ENCODE measurements at places on chromosomes 16 and 17.
A peak's percentile ranks its signal among the peaks of the same experiment; 100 is the strongest.

DNA sequence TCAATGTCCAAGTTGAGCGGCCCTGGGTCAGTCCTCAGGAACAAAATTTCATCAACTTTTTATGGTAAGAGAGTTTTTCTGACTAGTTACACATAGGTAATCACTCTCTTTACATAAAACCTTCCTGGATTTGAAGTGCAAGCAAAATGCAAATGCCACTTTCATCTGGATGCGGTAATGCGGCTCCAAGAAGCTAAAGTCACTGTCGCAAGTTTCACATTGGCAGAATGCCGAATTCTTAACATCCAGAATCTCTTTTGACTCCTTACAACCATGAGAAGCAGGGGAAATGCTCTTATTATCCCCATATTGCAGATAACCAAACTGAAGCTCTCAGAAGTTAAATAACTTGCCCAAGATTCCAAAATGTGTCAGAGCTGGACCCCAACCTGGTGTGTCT, 30.0 kb downstream of the MRPS23 start:
- DNase-seq, result no peak

GRCh38 chr17:339193-340061, 13.2 kb downstream of the RPH3AL start:
- DNase-seq, result no peak

DNA sequence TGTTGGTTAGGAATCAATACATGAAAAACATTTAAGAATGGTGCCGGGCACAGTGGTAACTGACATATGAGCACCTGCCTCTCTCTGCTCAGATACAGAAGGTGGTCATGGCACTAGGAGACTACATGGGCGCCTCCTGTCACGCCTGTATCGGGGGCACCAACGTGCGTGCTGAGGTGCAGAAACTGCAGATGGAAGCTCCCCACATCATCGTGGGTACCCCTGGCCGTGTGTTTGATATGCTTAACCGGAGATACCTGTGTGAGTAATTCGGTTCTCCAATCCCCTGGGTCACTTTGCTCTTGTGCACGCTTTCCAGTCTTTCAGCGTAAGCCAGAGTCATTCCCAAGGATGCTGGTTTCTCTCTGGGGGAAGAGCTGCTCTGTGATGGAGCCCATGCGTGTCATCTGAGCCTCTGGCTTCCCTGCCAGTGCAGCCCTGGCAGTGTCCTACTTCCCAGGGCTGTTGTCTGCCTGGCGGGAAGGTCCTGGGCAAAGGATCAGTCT, 3.0 kb upstream of the CD68 start:
- no peak for DNase-seq

DNA sequence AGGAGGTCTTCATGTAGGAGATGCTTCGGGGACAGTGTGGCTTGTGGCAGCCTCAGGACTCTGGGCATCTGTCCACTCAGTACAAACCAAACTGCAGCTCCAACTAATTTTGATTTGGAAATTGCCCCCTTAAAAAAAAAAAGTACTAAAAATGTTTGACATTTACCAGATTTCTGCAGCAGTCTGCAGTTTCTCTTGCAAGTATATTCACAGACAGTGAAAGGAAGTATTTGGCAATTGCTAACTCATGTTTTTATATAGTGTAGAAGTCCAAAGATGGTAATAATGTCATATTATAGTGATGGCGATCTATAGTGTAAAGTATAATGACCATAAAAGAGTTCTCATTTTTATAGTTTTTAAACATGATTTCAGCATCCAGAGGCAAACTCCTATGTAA, 218.6 kb downstream of the PRKCA start:
- DNase-seq, result no peak

GRCh38 chr17:62899361-62899760, 66.7 kb upstream of the TANC2 start:
- no peak for DNase-seq

- no peak for DNase-seq
Measured at GRCh38 chr17:37493249-37494027, 3.7 kb downstream of the DUSP14 start.

DNA sequence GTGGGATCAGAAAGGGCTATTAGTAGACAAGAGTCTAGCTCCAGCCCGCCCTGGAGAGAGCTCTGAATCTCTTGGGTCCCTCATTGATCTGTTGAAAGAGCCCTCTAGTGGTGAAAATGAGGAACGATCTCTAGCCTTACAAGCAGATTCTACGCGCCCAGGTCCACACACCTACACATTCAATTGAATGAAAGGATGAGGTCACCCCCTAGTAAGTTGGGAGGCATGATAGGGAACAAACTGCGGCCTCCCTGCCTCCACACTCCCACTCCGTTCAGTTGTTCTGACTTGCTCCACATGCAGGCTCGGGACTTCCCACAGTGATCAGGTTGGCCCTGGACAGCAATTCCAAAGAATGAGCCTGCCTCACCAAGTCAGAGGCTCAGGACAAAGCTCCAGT, 2.9 kb upstream of the CACNG3 start:
- DNase-seq, result peak; percentile 49

- DNase-seq, result no peak
Measured at GRCh38 chr17:76085731-76086366, 6.9 kb downstream of the ZACN start.

GRCh38 chr16:71914802-71915201, 19.5 kb downstream of the IST1 start:
- DNase-seq, result no peak

- DNase-seq, result no peak
Measured at GRCh38 chr17:49959183-49959935, 9.6 kb upstream of the DLX4 start.

DNA sequence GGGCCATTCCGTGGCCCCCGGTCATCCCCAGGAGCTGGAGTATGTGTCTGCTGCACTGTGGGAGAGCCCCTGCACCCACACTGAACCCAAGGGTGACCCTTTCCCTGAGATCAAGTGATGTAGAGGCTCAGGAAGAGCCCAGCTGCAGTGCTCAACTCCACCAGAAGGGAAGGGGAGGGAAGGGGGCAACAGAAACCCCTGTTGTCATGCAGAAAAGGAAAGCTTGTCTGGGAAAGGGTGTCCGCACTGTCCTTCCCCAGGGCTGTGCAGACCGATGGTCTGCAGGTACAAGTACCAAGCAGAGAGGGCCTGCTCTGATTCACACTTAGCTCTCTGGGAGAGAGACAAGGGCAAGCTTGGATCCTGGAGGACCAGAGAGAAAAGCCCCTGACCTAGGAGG, 45.7 kb upstream of the TOB1 start:
- no peak for DNase-seq

DNA sequence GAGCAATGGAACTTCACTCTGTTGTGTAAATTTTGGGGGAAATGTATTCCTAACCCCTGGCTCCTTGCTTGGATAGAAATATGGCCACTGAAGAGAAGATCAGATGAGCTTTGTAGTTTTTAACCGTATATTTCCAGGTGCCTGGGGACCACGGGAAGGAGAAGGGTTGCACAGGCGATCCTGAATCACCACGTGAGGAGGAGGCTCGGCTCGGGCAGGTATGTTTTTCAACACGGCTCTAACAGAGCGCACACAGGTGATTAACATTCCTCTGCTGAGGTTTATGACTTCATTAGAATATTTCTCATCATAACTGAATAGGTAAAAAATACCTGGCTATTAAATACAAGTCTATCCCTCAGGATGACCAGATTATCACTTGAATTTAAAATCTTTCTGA, 495.0 kb upstream of the ZFHX3 start:
- no peak for DNase-seq

DNA sequence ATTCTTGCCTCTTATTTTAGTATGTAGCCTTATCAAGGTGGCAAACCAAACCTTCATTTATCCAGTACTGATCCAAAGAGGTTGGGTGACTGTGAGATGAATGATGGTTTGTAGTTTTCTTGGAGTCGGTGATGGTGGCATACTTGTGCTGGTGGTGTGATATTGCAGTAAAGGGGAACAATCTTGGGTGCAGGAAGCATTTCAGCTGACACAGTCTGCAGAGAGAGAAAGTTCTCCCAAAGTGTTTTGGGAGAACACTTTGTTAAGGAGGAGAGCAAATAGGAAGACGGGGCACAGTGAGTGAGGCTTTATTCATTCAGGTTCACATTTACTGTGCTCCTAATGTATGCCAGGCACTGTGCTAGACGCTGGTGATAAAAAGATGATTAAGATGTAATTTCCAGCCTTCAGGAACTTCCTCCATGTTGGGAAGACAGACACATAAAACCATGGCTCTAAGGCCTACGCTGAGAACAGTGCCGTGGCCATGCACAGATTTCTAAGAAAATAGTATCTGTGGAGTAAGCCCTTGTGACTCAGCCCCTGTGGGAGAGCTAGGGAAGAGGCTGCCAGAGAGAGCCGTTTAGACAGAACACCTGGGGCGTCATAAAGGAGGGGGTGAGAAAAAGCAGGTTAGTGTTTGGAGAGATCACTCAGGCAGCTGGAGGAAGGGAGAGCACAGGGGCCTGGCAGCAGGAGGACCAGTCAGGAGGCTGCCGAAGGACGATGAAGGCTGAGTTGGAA, 13.8 kb downstream of the HEATR3 start:
- no peak for DNase-seq

- DNase-seq, result no peak
Measured at GRCh38 chr16:1781254-1781653, 1.1 kb downstream of the SPSB3 start.

- no peak for DNase-seq
Measured at GRCh38 chr17:41910701-41911391, 7.9 kb downstream of the ACLY start.

GRCh38 chr17:1590029-1590746, 27.6 kb upstream of the PITPNA start:
- peak; percentile 62 for DNase-seq

DNA sequence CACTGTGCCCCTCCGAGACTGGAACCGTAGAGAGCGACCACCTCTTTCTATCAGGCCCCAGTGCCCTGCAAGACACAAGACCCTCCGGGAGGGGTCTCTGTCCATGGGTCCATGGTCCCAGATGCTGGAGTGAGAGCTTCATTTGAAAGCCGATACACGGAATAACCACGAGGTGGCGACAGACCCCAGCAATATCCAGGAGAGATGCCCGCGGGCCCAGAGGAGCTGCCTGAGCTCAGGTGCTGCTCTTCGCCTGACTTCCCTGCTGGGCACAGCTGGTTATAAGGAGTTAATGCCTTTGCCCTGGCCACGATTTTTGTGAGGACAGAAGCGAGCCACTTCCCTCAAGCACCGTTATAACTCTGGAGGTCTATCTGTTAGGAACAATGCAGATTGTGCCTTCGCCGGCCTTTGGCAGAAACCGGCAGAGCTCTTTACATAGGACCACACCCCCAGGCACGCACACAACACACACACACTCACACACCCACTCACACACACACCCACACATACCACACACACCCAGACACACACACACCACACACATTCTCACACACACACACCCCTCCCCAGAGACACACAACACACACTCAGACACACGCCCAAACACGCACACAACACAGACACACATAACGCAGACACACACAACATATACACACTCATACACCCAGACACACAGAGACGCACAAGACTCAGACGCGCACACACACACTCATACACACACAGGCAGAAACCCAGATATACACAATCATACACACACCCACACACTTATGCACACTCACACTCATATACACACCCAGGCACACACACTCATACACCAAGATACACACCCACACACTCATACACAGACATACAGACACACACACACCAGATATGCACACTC, 436.4 kb downstream of the SOX9 start:
- DNase-seq, result peak; percentile 79

DNA sequence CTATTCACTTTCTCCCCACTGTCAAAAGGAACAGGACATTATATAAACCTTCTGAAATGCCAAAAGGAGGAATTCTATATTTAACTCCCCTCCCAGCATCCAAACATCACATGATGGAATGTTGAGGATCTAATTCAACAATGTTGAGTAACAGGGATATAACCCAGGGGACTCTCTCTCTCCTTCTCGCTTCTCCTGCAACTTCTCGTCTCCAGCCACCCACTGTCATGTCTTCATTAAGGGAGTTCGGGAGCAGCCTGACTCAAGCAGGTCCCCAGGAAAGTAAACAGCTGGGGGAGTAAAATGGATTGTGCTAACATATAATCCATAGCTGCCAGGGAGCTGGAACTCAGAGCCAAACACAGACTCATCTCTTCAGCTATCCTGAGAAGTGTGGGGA, 51.7 kb downstream of the GRIN2A start:
- no peak for DNase-seq

GRCh38 chr17:42720996-42721583, 23.8 kb downstream of the EZH1 start:
- DNase-seq, result peak; percentile 14

- peak; percentile 47 for DNase-seq
Measured at GRCh38 chr17:72705905-72706395, 386.5 kb downstream of the SLC39A11 start.

DNA sequence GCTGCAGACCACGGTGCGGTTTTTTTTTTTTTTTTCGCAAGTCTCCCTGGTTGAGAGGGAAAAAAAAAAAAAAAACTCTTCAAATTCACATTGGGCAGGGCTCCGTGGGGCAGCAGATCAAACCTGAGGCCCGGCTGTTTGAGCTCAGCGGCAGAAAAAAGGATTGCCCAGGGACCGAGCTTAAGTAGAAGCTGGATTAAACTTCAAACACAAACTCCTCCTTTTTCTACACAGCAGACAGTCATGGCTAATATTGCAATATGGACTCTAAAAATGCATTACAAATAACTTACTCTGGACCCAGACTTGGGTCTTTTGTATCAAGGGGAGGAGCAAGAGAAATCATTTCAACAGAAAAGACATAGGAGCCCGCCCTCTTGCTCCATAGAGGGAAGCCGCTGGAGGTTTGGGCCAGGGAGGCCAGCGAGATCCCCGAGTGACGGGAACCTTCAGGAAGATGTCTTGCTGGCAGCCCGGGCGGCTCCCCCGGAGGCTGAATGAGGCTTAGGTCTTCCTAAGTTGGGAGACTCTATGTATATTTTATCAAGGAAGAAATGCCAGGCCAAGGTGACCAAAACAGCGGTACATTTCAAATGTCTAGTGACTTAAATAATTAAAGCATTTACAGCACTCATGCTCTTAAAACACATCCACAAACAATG, 167.7 kb downstream of the ZNF423 start:
- DNase-seq, result no peak

DNA sequence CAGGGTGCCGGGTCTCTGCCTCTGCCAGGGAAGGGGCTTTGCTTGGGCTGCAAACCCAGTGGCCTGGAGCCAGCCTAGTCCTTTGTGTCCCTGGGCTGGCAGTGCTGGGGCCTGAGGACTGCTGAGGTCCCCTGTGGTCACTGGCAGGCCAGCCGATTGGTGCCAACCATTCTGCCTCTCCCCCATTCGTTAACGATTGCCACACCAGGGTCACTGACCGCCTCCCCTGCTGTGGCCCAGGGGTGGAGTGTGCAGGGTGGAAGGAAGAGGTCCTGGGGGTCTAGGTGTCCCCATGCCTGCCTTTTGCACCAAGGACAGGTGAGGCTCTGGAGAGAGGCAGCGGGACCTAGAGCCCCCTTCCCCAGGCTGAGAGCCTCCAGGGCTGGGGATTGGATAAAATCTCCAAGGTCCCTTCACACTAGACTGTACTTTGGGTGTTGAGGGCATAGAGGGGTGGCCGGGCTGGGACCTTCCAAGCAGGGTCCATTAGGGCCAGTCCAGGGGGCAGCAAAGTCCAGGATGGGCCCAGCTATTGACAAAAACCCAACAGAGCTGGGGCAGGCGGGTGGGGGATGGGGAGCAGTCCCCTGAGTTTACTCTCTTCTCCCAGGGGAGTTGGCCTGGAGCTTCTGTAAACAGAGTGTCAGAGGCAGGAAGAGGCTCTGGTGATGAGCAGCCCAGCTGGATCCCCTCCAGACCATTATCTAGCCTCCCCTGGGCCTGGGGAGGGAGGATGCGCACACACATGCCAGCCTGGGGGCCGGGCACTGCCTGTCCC, 1.1 kb downstream of the VASN start:
- no peak for DNase-seq
